CD4-positive, alpha-beta T cell (primary cell): ENCODE measurements at places on chromosomes 12 and 14.
A peak's percentile ranks its signal among the peaks of the same experiment; 100 is the strongest.

DNA sequence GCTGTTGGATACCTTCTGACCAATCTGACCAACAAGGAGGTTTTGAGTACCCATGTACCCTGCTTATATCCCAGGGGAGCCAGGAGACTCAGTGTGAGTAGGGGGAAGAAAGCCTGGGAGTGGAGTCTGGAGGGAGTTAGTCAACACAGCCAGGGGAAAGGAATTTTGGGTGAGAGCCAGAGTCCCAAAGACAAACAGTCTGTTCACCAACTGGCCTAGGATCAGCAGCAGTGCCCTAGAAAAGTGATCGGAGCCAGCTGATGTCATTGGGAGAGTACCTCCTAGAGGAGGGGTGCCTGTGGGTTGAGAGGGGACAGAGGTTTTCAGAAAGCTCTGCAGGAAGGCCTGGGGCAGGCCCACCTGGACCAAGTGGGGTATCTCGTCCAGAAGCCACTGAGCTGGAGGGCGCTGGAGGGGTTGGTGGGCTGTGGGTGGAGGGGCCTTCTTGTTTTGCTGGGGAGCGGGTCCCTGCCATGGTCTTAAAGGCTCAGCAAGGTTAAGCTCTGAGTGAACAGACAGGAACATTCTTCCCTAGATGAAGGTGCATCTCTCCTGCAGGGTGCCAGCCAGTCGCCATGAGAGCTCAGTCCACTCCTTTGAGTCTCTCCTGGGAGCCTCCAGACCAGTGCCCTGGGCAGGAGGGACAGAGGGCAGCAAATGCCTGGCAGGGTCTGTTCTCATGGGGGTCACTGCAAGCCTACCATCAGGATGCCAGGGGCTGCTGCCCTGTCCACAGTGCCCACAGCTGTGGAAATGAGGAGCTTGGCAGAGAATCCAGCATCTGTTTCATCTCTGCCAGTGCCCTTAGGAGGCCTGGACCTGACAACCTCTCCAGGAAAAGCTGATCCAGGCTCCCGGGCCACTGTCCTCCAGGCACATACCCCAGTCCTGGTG lies 63.6 kb downstream of the CHGA start:
- no peak for DNase-seq

DNA sequence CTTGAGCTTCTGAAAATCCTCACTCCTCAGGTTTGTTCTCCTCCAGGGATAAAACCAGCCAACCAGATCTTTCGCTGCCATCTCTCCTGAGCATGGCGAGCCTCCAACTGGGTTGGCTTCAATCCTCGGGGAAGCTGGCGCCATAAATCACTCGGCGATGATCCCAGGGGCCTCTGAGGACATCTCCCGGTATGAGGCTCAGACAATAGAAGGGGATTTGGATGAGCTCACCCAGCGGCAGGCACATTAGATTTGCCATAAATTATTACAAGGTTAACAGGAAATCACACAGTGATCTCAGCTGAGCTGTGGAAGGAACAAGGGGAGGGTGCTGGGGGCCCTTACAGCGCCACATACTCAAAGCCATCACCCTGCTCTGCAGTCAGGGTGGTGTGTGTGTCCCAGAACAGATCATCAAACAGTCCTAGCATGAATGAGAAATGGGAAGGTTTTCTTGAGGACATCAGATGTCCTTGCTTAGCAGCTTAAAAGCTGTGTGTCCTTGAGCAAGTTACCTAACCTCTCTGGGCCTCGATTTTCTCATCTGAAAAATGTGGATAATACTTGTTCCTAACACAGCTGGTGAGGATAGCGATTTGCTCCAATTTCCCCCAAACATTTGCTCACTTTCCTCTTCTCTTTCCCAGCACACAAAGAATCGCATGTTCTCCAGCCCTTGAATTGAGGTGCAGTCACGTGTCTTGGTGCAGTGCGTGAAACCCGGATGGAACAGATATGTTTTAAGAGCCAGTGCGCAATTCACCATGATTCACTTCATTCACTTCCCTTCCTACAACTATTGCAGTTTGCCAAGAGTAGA lies 142.8 kb downstream of the SCARB1 start:
- DNase-seq, result no peak

GRCh38 chr12:19869413-19869812 lies 430.1 kb downstream of the AEBP2 start:
- DNase-seq, result no peak

GRCh38 chr12:124548854-124549378 lies 18.5 kb downstream of the NCOR2 start:
- DNase-seq, result peak; percentile 55

GRCh38 chr12:113330505-113330904 lies 4.4 kb downstream of the SLC8B1 start:
- DNase-seq, result no peak

DNA sequence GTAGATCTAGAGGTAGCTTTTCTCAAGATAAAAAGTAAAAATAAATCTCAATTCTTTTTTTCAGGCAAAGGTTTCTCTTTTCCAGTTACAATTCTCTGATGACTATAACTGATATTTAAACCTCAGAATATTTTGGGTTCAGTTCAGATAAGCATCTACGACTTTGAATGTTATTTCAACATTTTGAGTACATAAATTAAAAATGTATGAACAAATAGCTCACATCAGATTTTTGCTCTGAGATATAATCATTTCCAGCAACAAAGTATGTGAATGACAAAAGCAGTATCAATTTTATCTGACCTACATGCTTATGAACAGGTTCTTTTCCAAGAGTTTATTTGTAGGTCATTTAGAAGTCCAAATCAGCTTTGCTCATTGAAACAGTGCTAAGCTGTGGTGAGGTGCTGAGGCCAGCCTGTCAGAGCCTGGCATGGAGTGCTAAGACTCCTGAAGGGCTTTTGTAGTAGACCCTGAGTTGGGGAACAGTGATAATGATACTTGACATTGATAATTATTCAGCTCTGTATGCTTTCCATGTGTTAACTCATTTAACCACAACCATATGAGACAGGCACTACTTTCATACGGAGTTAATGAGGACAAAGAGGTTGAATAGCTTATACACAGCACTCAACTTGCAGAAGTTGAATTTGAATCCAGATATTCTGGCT lies 205.0 kb upstream of the DCN start:
- no peak for DNase-seq

GRCh38 chr12:117966511-117966910 lies 2.3 kb downstream of the KSR2 start:
- DNase-seq, result no peak

- no peak for DNase-seq
These were observed 8.7 kb downstream of the WNT1 start for GRCh38 chr12:48986720-48987291.

DNA sequence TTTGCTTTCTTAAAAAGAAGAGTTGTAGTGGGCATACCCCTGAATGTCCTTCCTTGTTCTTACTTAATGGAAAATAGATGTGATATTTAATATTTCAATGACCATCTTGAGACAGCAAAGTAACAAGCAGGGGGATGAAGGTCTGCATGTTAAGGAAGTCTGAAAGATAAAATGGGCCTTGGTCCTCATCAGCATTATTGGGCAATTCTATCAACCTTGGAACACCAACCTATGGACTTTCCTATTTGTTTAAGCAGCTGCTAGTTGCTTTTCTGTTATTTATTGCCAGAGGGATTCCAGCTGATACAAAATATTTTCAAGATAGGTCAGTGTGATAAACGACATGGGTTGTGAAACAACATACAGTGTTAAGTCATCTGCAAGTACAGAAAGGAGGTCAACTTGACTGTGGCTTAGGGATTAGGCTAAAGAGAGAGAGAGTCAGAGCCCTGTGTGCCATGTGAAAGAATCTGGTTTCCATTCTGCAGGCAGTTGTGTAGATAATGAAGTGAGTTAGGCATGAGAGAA lies 16.4 kb upstream of the A2M start:
- DNase-seq, result no peak

GRCh38 chr12:110280392-110280778 lies 662 bp upstream of the ATP2A2 start:
- peak; percentile 59 for DNase-seq

DNA sequence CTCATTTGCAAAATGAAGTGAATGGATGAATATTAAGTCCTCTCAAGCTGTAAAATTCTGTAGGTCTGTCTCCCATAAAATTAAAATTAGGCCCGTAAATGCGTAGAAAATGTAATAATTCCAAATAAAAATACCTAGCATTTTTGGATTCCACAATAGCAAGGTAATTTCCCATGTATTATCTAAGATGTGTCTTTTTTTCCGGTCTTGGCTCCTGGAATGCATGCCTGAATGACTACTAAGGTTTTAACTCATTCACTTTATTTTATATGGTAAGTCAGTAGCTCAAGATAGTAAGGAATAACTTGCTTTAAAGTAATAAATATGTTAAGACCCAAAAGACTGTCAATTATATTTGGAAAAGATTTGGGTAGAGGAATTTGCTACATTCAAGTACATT lies 11.1 kb downstream of the TXNRD1 start:
- no peak for DNase-seq

DNA sequence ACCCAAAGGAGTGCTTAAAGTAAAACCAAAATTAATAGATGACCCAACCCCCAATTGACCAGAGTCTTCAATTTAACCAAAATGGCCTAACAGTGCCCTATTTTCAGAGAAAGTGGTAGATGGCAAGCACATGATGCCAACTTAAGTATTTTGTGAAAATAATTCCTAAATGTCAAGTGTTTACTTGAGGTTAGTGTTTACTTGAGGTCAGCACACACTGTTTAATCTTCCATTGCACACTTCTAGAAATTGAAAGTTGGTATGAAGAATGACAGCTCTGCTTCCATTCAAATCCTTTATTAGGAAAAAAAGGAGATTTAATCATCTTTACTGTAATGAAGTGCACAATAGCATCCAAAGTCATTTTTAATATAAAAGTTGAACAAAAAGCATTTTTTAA lies 25.9 kb upstream of the CAND1 start:
- no peak for DNase-seq

DNA sequence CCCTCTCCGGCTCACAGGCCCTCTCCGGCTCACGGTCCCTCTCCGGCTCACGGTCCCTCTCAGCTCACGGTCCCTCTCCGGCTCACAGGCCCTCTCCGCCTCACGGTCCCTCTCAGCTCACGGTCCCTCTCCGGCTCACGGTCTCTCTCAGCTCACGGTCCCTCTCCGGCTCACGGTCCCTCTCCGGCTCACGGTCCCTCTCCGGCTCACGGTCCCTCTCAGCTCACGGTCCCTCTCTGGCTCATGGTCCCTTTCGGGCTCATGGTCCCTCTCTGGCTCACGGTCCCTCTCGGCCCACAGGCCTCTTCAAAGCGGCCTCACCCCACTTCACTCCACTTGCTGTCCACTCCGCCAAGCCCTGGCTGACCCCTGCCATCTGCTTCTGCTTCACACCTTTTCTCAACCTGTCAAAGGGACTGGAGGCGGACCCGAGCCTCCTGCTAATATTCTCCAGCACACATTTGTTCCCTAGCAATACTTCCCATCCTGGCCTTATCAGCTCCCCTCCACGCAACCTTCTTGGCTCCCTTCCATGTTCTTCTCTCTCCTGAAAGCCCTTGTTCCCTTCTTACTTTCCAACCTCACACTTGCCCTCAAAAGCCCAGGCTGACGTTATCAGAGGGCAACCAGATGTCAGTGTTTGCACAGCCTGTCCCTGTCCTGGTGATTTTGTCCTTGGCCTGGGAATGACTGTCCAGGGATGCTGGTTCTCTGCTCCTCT lies 176.7 kb downstream of the CALM1 start:
- DNase-seq, result no peak

GRCh38 chr14:26304056-26304455 lies 293.8 kb downstream of the NOVA1 start:
- no peak for DNase-seq

GRCh38 chr14:103509864-103510723 lies 12.5 kb downstream of the CKB start:
- no peak for DNase-seq

DNA sequence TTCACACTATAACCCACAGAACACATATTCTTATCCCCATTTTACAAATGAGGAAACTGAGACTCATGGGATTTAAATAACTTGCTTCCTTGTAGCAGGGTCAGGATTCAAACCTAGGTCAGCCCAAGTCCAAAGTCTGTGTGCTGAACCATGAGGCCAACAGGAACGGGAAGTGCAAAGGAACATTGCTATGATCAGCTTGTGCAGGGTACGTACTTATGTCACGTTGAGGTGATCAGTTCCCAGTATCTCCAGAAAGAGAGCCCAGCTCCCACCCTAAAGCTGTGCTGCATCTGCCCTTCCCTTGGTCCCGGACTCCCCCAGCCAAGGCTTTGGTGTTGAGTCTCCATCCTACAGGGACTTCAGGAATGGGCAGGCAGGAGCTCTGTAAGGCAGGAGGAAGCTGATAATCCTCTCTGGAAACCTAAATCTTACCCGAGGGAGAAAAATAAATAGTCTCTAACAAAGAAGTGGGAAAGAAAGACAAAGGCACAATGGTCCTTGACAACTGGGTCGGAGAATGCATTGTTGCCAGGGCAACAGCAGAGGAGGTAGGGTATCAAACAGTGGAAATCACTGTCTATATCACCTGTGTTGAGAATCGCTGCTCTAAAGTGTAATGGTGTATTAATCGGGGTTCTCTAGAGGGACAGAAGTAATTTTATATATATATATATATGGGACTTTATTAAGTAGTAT lies 82.5 kb upstream of the FICD start:
- no peak for DNase-seq

DNA sequence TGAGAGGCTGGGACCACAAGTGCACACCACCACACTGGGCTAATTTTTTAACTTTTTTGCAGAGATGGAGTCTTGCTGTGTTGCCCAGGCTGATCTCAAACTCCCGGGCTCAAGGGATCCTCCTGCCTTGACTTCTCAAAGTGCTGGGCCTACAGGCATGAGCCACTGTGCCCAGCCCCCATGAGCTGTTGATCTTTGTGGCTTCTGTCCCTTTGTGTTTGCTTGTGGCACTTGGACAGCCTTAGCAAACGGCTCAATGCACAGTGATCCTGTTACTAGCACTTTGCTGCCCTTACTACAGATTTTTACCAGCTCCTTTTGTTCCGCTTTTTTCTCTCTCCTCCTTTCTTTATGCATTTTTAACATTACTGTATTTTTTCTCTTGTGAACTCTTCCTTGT lies 25.3 kb upstream of the EVL start:
- DNase-seq, result no peak

DNA sequence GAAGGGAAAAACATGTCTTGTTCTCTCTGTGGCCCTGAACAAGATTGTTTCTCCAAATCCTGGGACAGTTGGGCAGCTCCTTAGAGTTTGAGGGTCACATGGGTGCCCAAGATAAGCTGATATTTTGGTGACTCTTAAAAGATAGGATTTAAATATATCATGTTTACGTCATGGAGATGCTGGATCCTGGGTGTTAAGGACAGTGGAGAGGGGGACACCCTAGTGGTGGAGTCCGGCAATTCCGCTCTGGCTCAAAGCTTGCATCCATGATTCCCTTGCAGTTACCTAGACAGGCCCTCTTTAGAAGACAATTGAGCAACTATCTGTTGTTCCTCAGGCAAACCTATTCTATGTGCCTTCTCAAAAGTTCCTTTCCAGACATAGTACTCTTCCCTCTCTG lies 101.8 kb downstream of the CMKLR1 start:
- DNase-seq, result no peak

- DNase-seq, result no peak
These were observed 115.0 kb downstream of the TMEM260 start for GRCh38 chr14:56694609-56695008.
